ENCODE measurements at places on chromosomes 3 and 15.

GRCh38 chr3:112811917-112812660 is 34.6 kb downstream of the CD200R1L start:
- no peak for DNase-seq

- no peak for DNase-seq
These were observed 75.6 kb upstream of the SYNPR start for GRCh38 chr3:63202529-63202928.

DNA sequence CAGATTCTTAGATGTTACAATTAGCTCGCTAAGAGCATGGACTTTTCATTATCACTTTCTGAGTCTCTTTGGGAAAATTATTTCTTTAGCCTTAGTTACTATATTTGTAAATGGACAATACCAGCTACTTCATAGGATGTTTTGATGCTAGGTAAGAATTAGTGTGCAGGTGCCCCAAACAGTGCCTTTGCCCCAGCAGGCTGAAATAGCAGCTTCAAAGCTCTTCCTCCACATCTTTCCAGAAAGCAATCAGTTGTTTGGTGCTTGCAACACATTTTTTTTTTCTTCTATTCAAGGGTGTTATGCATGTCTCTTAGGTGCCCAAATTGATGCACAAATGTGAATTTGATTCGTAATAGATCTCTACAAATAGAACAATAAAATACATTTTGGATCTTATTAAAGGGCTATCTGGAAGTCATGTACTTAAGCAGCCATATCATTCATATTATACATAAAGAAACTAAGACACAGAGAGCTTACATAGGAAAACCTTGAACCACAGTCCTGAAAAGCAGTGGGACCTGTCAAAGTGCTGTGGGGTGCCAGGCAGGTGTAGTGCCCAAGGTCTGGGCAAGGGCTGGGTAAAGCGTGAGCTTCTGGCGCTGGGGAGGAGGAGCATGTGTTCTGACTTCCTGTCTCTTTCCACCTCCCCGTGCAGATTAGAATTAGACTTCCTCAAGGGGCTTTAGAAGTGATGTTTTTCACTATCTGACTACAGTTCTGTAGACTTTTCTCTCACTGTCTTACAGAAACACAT is 62.9 kb downstream of the FNDC3B start:
- DNase-seq = no peak

GRCh38 chr3:128281461-128282367 is 128.4 kb downstream of the EEFSEC start:
- DNase-seq = no peak

DNA sequence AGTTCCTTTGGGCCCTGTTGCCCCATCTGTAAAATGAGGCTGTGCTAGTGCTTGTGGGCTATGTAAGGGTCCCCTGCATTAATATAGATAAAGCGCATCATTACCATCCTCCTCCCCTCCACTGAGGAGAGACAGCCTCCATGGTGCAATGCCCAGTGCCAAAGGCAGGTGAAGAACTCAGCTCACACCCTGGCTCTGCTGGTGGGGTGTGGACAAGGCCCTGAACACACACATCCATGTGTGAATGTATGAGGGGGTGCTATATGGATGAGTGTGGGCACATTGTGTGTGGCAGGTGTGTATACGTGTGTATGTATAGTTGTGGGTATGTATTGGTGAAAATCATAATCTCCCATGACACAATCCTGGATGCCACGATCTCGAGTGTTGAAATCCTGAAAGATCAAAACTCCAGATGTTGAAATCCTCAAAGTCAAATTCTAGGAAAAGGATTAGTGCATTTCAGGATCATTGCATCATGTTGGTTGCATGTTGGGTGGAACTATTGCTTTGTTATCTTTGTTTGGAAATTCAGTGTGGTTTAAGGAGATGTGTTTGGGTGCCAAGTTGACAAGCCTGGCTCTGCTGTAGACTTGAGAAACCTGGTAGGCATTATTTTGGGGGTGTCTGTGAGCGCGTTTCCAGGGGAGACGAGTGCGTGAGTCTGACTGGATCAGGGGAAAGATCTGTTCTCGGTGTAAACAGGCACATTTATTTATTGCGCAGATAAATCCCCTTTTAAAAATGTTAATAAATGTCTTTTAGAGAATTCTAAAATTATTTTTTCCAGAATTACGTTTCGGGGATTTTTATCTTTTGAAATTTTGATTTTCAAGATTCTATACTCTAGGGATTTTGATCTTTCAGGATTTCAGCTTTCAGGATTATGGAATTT is 42.0 kb upstream of the SEC61A1 start:
- DNase-seq = no peak

DNA sequence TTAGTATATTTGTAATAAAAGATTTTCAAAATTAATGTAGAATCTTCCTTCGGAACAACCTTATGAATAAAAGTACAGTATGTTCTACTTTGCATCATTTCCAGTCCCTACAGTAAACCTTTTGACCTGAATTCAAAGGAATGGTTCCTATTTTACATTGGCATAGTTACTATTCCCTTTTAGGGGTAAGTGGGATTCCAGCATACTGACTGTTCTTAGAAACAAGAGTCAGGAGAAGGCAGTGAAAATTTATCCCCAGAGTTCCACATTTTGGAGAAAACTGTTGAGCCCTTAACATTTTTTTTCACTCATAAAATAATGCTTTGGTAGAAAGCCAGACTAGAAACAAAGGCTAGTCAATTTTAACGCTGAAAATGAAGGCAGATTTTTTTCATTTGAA is 78.1 kb downstream of the P3H2 start:
- DNase-seq = no peak

- DNase-seq = no peak
These were observed 63.1 kb downstream of the B3GALNT1 start for GRCh38 chr3:161042023-161042501.

Data from activated CD8-positive, alpha-beta memory T cell treated with anti-CD3 and anti-CD28 coated beads for 1 hour (primary cell).